ENCODE measurements at places on chromosomes 3 and 15. TPM values are rescaled to one million over a fixed set of nuclear protein-coding genes. Genes with fewer than 3 reads are reported as not detected.

Gene PLSCR5
- not detected for total RNA-seq

Gene MAP1A
- 138 TPM for total RNA-seq

Gene RLBP1
- not detected for total RNA-seq

Gene FAM131A
- total RNA-seq: 12.2 TPM

Gene AHSG
- total RNA-seq: not detected

Gene CCR9
- total RNA-seq: not detected

Gene PRKCI
- total RNA-seq: 59.3 TPM

Gene CIDEC
- total RNA-seq: not detected

GRCh38 chr15:86765281-86765680, 685.6 kb downstream of the AGBL1 start:
- no peaks in the 10 kb centered on the region for H3K4me1 ChIP-seq
- H3K27me3 ChIP-seq: no peaks in the 10 kb centered on the region
- DNase-seq: no peak
- no peaks in the 10 kb centered on the region for H3K36me3 ChIP-seq
- H3K27ac ChIP-seq: no peak overlapping the region
- H3K4me3 ChIP-seq: no peak overlapping the region

GRCh38 chr3:145417678-145418077, 743.3 kb downstream of the PLOD2 start:
- no peaks in the 10 kb centered on the region for H3K4me1 ChIP-seq
- no peak overlapping the region for H3K4me3 ChIP-seq
- no peaks in the 10 kb centered on the region for H3K27me3 ChIP-seq
- no peak for DNase-seq

DNA sequence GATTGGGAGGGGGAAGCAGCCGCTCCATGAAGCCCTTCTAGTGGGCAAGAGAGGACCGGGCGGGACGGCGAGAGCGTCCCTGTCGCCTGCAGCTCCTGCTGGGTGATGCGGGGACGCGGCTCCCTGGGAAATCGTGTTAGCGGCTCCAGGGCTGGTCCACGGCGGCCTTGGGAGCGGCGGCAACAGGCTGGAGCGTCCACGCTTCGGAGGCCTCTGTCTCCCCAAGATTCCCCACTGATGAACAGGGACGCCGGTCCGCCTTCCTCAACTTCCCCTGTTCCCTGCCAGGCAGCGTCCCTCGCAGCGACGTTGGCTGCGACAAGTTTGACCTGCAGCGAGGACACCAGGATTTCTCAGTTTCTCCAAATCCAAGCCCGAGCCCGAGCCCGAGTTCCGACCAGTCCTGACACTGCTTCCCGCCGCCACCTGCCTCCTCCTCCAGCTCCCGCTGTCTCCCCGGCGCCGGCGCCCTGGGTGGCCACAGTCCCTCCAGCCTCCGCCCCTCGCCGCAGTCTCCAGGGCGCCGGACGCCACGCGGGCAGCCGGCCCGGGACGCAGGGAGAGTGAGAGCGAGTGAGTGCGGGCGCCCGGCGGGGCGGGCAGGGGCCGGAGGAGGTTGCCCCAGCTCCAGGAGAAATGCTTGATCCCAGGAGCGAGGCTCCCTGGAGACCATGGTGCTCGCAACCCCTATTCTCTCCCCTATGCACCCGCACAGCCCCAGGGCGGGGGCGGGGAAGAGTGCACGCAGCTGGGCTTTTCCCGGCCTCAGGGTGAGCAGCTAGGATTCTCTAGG, 78.1 kb upstream of the RNF7 start:
- no peaks in the 10 kb centered on the region for H3K36me3 ChIP-seq
- H3K4me1 ChIP-seq: peaks cover 16% of the 10 kb centered on the region
- peak overlapping the region; percentile 59 for H3K4me3 ChIP-seq
- H3K27me3 ChIP-seq: peaks cover 4% of the 10 kb centered on the region
- no peak overlapping the region for H3K27ac ChIP-seq
- peak; percentile 33 for DNase-seq

GRCh38 chr3:19711160-19711782, 222.7 kb downstream of the EFHB start:
- H3K36me3 ChIP-seq: no peaks in the 10 kb centered on the region
- no peak for DNase-seq
- H3K4me3 ChIP-seq: no peak overlapping the region
- H3K27ac ChIP-seq: no peak overlapping the region

DNA sequence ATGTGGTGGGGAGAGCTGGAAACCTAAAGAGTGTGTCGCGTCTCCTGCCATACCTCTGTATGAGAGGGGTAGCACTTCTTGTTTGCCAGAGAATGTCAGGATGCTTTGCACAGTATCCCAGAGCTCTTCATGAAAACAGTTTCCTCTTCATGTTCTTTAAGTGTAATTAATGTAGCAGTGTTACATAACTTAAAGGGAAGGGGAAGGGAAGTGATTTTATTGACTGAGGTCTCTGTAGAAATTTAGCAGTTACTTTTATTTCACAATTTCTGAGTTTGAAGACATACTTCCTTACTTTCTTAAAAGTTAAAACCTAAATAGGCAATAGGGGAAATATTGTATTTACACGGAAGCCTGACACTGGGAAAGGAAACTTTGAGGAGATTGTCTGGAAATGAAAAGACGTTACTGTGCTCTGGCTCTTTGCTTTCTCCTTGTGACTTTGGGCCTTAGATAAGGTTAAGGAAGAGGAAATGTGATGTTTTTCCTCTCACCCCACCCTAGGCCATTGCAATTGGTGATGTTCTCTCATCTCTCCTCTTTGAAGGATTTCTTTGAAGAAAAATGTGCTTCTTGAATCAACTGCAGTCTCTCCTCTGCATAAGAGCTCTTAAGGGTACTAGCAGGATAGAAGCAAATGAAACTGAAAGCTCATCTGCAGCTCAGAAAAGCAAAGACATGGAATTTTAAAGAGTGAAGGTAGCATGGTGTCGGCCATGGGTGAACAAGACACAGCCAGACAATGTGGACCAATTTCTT, 6.0 kb downstream of the NXPE3 start:
- H3K4me1 ChIP-seq: peaks cover 10% of the 10 kb centered on the region
- no peak overlapping the region for H3K4me3 ChIP-seq
- no peaks in the 10 kb centered on the region for H3K27me3 ChIP-seq
- H3K36me3 ChIP-seq: peaks cover 34% of the 10 kb centered on the region
- no peak for DNase-seq

- H3K27ac ChIP-seq: no peak overlapping the region
- peaks cover 11% of the 10 kb centered on the region for H3K4me1 ChIP-seq
- DNase-seq: no peak
- no peaks in the 10 kb centered on the region for H3K27me3 ChIP-seq
- no peak overlapping the region for H3K4me3 ChIP-seq
- peaks cover 35% of the 10 kb centered on the region for H3K36me3 ChIP-seq
These were observed 95.1 kb upstream of the MELTF start for GRCh38 chr3:197124713-197125112.

- no peak for DNase-seq
- no peaks in the 10 kb centered on the region for H3K36me3 ChIP-seq
- no peak overlapping the region for H3K27ac ChIP-seq
- H3K4me1 ChIP-seq: peaks cover 9% of the 10 kb centered on the region
These were observed 136.0 kb upstream of the NR2E3 start for GRCh38 chr15:71674354-71674753.

DNA sequence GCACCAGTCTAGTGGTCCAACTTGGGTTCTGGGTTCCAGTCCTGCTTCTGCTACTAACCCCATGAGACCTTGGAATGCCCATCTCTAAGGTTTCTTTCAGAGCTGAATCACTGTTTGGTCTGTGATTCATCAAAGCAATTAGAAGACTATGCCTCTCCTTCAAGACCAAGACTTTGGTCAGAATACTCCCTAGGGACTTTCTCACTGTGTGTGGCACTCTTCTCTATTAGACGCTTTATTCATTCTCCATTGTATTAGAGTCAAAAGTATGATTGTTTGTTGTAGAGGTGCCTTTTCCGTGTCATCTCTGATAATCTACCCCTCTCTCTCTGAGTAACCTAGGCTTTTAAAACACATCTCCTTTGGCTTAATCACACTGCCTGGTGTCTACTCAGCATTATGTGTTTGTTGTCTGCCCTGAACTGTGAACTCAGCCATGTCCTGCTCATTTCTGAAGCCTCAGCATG, 90.5 kb downstream of the LPP start:
- no peaks in the 10 kb centered on the region for H3K27me3 ChIP-seq
- peaks cover 28% of the 10 kb centered on the region for H3K4me1 ChIP-seq
- DNase-seq: peak; percentile 78
- no peak overlapping the region for H3K4me3 ChIP-seq
- peaks cover 7% of the 10 kb centered on the region for H3K36me3 ChIP-seq

- DNase-seq: peak; percentile 26
- no peaks in the 10 kb centered on the region for H3K36me3 ChIP-seq
- H3K4me3 ChIP-seq: no peak overlapping the region
- H3K4me1 ChIP-seq: no peaks in the 10 kb centered on the region
- H3K27me3 ChIP-seq: no peaks in the 10 kb centered on the region
These were observed 118.3 kb upstream of the NEO1 start for GRCh38 chr15:72933976-72934375.

DNA sequence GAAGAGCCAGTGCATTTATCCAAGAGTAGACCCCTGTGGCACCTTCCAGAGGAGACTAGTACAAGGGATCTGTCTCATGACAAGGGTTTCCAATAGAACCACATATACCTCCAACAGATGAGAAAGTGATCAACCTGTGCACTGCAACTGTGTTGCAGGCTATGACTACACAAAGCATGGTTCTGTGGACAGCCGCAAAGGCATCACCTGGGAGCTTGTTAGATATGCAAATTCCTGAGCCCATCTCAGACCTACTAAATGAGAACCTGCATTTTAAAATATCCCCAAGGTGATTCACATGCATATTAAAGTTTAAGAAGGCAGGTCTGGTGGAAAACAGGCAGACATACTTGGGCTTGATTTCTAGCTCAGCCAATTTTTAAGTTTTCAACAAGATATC, 368.7 kb downstream of the FOXP1 start:
- no peak for DNase-seq
- no peak overlapping the region for H3K27ac ChIP-seq
- no peaks in the 10 kb centered on the region for H3K36me3 ChIP-seq
- H3K27me3 ChIP-seq: no peaks in the 10 kb centered on the region
- H3K4me3 ChIP-seq: no peak overlapping the region

GRCh38 chr15:28026764-28027713, 72.1 kb downstream of the OCA2 start:
- H3K4me3 ChIP-seq: no peak overlapping the region
- H3K4me1 ChIP-seq: no peaks in the 10 kb centered on the region
- H3K27ac ChIP-seq: no peak overlapping the region
- H3K27me3 ChIP-seq: no peaks in the 10 kb centered on the region
- no peaks in the 10 kb centered on the region for H3K36me3 ChIP-seq

- H3K36me3 ChIP-seq: no peaks in the 10 kb centered on the region
- H3K4me3 ChIP-seq: no peak overlapping the region
- H3K4me1 ChIP-seq: peaks cover 6% of the 10 kb centered on the region
These were observed 18.2 kb downstream of the SLC9A9 start for GRCh38 chr3:143830063-143830462.

DNA sequence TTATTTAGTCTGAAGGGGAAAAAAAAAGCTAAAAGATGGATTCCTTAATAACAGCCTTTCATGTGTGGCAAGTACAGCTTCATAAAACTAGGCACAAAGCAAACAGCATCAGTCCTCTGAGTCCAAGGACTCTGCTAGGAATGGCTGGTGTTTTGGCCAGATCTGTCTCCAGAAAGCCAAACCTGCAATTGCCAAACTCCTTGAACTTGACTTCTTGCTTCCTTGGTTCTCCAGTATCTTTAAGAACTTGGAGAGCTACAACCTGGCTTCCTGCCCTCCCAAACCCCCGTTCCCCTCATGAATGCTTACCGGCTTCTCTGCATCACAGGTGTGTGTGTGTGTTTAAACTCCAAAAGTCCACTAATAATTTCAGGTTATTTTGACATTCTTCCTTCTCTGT, 1.6 kb upstream of the PLOD2 start:
- no peaks in the 10 kb centered on the region for H3K36me3 ChIP-seq
- no peak for DNase-seq
- peak overlapping the region; percentile 87 for H3K27ac ChIP-seq
- no peaks in the 10 kb centered on the region for H3K27me3 ChIP-seq
- H3K4me3 ChIP-seq: no peak overlapping the region
- peaks cover 52% of the 10 kb centered on the region for H3K4me1 ChIP-seq

GRCh38 chr3:47414161-47414564, 33.3 kb downstream of the PTPN23 start:
- H3K4me3 ChIP-seq: no peak overlapping the region
- H3K27me3 ChIP-seq: no peaks in the 10 kb centered on the region
- H3K36me3 ChIP-seq: peaks cover 9% of the 10 kb centered on the region
- H3K27ac ChIP-seq: no peak overlapping the region
- DNase-seq: no peak
- no peaks in the 10 kb centered on the region for H3K4me1 ChIP-seq

GRCh38 chr3:172040981-172041963, 1.9 kb downstream of the FNDC3B start:
- DNase-seq: peak; percentile 43
- H3K4me3 ChIP-seq: peak overlapping the region; percentile 92
- H3K27ac ChIP-seq: peak overlapping the region; percentile 99
- H3K27me3 ChIP-seq: no peaks in the 10 kb centered on the region
- peaks cover 33% of the 10 kb centered on the region for H3K4me1 ChIP-seq

DNA sequence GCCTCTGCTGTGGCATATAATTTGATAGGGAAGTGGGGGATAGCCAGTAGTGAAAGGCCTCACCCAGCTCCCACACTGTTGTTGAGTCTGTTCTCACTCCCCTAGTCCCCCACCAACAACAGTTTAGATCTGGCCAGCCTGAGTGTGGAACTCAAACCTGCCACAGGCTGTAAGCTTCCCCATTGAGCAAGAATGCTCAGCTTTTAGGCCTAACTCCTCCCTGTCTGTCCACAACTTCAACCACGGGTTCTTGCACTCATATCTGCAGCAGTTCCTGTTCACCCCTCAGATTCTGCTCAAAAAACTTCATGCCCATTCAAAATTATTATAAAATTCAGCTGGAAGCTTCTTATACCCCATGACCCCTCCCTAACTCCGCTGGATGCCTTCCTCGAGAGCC, 975.1 kb downstream of the NSUN3 start:
- no peak overlapping the region for H3K27ac ChIP-seq
- H3K27me3 ChIP-seq: no peaks in the 10 kb centered on the region
- DNase-seq: no peak

DNA sequence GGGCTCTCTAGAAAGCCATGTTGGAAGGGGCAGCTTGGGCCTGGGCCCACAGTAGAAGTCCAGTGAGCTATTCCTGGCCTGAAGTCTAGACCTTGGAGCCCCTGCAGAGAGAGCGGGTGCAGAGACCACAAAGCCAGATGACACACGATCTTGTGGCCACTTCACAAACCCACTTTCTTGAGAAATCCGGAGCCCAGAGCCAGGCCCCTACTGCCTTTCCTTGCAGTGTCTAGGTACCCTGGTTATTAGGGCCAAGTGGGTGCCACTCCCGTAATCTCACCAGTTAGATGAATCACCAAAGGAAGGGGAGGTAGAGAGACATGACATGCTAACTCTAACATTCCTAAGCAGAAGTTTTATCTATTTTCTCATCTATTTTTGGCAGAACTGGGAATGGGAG, 72.5 kb upstream of the ADAMTSL3 start:
- no peaks in the 10 kb centered on the region for H3K4me1 ChIP-seq
- DNase-seq: peak; percentile 12
- H3K27ac ChIP-seq: no peak overlapping the region
- H3K27me3 ChIP-seq: no peaks in the 10 kb centered on the region
- no peaks in the 10 kb centered on the region for H3K36me3 ChIP-seq
